ENCODE measurements at places on chromosomes 6 and 20.

DNA sequence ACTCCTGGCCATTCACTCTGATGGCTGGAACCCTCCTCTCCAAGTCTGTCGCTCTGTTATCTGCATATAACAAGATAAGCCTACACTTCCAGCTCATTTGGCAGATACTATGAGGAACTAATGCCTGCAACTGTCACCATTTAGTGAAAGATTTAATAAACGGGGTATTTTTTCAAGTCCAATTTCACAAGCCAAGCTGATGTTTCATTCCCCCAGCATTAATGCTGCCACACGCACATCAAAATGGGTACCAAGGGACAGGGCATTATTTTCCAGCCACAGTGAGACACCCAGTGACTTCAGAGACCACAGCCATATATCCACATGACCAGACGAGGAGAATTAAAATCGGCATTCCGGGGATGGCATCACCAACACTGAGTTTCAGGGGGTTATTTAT lies 175.5 kb downstream of the PTPRT start:
- no peak for DNase-seq

GRCh38 chr6:125421836-125422235 lies 120.1 kb upstream of the HDDC2 start:
- no peak for DNase-seq

GRCh38 chr20:51687108-51687507 lies 81.1 kb downstream of the ATP9A start:
- DNase-seq: no peak

DNA sequence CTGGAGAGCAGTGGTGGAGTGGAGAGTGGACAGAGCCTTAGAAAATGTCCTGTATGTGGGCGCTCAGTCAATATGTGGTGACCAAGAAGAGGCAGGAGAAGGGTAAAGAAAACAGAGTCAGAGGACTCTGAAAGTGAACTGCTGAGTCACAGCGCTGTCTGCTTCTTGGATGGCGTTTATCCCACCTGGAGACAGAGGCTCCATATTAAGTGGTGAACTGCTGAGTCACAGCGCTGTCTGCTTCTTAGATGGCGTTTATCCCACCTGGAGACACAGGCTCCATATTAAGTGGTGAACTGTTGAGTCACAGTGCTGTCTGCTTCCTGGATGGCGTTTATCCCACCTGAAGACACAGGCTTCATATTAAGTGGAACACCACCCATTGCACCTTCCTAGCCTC lies 119.3 kb upstream of the RALGAPA2 start:
- DNase-seq: no peak

DNA sequence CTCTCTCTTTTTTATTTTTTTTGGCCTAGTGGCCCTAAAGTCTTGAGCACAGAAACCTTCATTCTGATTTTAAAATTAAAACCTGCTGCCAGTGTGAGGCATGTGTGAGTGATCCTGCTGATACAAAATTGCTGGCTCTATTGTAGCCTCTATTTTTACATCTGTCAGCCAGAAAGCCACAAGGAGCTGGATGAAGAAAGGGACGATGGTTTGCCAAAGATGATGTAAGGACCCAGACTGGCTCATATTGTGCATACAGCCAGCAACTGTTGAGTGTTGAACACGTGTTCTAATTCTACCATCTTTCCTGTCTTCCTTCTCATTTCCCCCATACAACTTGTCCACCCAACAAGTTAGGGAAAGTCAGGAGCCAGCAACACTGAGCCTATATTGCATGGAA lies 40.8 kb upstream of the ATXN1 start:
- DNase-seq: no peak

GRCh38 chr6:169098116-169098515 lies 155.5 kb downstream of the THBS2 start:
- DNase-seq: no peak

- DNase-seq: no peak
Measured at GRCh38 chr6:132259070-132259469, 142.2 kb downstream of the MOXD1 start.

GRCh38 chr6:17983730-17984129 lies 3.7 kb downstream of the KIF13A start:
- DNase-seq: no peak

GRCh38 chr6:164184410-164184809 lies 769.9 kb downstream of the QKI start:
- no peak for DNase-seq

DNA sequence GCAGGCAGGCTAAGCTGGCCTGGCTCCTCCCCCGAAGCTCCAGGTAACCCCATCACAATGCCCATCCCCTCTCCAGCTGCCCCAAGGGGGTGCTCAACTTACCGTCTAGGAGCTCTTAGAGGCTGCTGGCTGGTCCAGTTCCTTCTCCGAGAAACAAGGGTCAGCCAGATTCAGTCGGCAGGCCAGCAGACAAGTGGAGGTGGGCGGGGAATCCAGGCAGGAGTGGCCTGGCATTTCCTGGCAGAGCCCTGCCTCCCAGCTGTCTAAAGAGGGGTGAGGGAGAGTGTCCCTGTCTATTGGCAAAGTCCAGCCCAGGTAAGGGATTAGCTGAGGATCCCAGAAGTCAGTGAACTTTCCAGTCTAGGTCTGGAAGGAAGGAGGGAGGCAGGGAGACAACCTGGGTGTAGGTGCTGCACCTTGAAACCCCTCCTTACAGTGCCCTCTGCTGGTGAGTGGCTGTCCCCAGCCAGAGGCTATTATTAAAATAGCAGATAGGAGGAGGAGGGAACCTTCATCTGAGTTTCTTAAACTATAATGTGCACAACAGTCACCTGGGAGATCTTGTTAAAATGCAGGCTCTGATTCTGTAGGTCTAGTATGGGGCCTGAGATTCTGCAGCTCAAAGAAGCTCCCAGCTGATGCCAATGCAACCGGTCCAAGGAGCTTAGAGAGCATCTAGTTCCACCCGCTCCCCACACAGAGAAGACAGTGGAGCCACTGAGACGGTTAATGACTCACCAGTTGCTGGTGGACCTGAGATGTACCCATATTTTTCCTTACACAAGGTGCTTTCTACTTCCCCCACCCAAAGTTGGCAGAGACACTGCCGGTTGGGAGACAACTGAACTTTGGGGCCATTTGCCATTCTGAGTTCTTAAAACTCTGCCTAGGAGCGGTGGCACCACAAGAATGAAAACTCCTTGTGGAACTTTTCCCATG lies at the start of gene UNC5CL:
Gene UNC5CL (minus strand): TSS at position 162 of the 939 bp plus-strand sequence. CDS start 4,147 bp downstream, outside the sequence.
- peak; percentile 45 for DNase-seq

DNA sequence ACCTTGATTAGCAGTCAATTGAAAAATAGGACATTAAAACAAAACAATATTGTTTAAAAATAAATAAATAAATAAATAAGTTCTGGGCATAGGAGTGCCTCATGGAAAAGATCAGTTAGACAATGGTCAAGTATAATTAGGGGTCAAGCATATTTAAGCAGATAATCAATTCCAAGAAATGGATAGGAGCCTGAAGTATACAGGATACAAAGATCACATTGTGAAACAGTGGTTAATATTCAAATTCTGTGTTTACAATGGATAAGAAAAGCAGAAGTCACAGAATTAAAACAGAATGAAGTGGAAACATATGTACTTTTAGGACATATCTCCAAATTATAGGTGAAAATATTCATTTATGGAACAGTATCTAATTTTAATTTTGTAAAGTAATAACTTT lies 1028.6 kb upstream of the CITED2 start:
- no peak for DNase-seq

- DNase-seq: no peak
Measured at GRCh38 chr20:33874129-33874528, 63.0 kb downstream of the CHMP4B start.

DNA sequence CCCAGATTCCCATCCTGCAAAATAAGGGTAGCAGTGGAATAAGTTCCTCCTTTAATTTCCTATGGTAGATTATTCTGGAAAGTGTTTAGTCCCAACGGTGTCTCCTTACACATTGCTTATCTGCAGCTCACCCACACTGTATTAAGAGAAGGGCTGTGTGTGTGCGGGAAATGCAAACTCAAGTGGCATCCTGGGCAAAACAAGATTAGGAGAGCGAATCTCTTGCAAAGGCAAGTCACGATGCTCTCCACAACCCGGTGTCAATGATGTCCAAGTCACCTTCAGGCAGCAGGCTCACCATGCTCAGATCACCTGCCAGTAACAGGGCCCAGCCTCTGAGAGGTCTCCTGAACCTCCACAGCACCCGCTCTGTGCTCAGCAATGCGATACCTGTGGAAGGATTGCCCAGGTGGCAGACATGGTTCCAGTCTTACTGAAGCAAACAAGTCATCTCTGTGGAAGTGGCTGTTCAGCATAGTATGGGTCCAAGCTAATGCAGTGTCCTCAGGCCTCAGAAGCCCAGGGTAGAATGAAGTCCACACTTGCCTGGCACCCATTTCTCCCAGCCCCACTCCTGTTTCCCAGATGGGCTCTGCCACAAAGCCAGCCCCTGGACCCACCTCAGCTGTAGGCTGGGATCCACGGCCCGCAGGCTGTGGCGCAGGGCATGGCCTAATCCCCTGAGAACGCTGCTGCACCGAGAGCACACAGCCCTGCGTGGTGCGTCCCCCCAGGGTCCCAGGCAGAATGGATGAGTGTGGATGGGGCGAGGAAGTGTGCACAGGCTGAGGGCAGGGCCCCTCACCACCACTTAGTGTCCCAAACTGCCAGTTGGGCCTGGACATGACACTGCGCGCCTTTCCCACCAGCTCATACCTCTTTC lies 101.2 kb downstream of the PXDC1 start:
- no peak for DNase-seq

DNA sequence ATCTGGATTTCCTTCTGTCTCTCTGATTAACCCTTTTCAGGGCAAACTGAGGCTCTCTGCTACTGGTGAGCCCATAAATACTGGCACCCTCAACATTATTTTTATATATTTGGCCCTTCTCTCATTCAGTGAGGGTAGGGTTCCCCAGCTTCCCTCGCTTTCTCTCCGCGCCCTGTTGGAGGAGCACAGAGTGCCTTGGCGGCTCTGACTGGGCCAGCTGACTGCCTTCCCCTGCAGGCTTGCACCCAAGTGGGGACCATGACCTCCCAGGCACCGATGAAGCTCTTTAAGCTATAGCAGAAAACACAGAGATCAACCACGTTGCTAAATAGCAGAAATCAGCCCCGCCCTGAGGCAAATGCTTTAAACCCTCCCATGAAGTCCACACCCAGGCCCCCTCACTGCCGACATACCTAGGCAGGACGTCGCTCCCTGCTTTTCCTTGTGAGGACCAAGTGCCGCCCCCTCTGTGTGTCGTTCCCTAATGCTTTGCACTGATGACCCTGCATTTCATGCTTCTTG lies 105.0 kb downstream of the HUS1B start:
- DNase-seq: no peak

- no peak for DNase-seq
Measured at GRCh38 chr20:54590856-54591255, 115.5 kb downstream of the DOK5 start.

DNA sequence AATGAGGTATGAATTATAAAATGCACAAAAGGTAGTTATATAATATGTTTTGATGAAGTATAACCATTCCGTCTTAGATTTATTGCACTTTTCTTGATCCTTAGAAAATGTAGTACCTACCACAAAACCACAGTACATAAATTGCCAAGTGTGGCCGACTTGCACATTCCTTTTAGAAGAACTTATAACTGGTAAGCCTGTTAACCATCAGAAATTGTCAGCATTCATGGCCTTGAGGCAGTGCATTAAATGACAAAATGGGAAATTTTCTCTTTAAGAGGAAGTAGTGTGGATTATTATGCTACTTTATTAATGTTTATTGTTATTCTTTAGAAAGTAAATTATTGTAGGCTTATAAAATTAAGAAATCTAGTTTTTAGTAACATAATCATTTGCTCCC lies 29.6 kb downstream of the TAB2 start:
- DNase-seq: no peak

DNA sequence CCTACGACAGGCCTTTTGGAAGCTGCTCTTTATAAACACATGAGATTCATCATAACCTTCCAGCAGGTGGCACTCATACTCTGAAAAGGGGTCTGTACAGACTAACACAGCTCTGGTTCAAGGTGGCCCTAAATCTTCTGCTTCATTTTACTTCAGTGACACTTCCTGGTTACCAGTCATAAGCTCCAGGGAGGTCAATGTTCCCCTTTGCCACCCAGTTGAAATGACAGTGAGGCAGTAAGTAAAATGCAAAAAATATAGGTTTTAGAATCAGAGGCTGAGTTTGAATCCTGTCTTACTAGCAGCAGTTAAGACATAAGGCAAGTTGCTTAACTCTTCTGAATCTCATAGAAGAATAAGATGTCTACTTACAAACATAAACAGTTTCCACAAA lies 132.8 kb downstream of the CDK19 start:
- peak; percentile 85 for DNase-seq

GRCh38 chr6:31403283-31404060 lies at the start of gene MICA:
MICA (plus strand) TSS chr6:31403595; CDS start chr6:31403633, 38 bp downstream.
- DNase-seq: peak; percentile 72

DNA sequence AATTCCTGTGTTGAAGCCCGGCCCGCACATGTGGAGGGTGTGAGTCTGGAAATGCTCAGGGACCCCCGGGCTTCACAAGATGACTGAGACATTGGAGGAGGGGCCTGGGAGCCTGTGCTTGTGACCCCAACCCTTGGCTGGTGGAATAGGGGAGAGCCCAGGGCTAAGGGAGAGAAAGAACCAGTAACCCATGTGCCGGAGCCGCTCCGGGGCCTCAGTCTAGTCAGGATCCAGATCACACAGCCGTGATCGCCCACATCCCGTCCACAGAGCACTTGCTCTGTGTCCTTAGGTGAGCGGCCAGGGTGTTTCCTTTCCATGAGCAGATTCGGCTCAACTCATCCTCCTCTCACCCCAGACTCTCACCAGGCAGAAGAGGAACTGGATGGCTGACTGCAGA lies 152.3 kb upstream of the RPS6KA2 start:
- DNase-seq: no peak

DNA sequence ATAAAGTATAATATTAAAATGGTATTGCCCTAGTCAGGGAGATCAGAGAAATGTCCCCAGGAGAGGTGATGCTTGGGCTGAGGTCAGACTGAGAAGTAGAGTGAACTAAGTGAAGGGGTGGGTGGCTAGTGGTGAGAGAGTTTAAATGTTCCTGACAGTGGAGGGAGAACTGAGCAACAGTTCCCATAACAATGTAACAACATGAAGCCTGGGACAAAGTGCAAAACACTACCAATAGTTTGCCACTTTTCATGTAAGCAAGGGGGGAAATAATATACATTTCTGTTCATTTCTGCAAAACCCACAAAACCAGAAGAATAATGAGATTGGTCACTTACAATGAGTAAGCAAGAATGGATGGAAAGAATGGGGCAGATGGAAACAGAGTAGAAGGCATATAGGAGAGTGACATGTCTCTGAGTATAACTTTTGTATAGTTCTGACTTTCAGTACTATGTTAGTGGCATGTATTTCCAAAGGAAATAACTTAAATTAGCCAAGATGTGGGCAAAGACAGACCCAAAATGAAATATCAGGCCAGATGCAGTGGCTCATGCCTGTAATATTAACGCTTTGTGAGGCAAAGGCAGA lies 13.3 kb upstream of the FAXC start:
- DNase-seq: no peak

GRCh38 chr6:14305624-14306023 lies 188.1 kb downstream of the CD83 start:
- no peak for DNase-seq

DNA sequence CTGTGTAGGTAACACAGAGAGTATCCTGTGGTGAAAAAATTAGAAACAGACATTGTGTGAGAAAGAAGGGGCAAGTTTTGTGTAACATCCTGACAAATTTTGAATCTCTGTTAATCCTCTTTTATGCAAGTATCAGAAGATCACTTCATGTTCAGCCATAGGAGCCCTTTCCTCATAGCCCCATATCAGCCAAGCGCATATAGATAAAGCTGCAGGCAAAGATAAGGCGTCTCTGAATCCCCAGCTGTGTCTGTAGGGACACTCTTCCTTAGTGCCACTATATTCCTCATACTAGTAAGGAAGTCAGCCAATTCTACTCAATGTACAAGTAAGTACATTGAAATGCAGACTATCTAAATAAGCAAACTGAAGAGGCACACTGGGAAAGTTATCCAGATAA lies 22.3 kb downstream of the HTR1E start:
- no peak for DNase-seq
